ENCODE measurements at places on chromosomes 13 and 19.

GRCh38 chr13:59997976-59998375 is 165.8 kb downstream of the DIAPH3 start:
- DNase-seq = no peak

GRCh38 chr13:40175639-40176038 is 490.8 kb downstream of the FOXO1 start:
- no peak for DNase-seq

GRCh38 chr13:72960114-72960513 is 98.7 kb upstream of the KLF5 start:
- DNase-seq = peak; percentile 71

- DNase-seq = no peak
Observed at GRCh38 chr19:41895745-41896580, 13.0 kb downstream of the ARHGEF1 start.

GRCh38 chr13:77991003-77991402 is 72.4 kb upstream of the EDNRB start:
- no peak for DNase-seq

GRCh38 chr19:31347354-31347753 is 1.9 kb downstream of the TSHZ3 start:
- no peak for DNase-seq

- DNase-seq = no peak
Observed at GRCh38 chr13:59477011-59477410, 686.7 kb downstream of the DIAPH3 start.

- DNase-seq = no peak
Observed at GRCh38 chr13:75360170-75360569, 121.8 kb downstream of the TBC1D4 start.

GRCh38 chr13:66585669-66586203 is 644.4 kb downstream of the PCDH9 start:
- DNase-seq = no peak

DNA sequence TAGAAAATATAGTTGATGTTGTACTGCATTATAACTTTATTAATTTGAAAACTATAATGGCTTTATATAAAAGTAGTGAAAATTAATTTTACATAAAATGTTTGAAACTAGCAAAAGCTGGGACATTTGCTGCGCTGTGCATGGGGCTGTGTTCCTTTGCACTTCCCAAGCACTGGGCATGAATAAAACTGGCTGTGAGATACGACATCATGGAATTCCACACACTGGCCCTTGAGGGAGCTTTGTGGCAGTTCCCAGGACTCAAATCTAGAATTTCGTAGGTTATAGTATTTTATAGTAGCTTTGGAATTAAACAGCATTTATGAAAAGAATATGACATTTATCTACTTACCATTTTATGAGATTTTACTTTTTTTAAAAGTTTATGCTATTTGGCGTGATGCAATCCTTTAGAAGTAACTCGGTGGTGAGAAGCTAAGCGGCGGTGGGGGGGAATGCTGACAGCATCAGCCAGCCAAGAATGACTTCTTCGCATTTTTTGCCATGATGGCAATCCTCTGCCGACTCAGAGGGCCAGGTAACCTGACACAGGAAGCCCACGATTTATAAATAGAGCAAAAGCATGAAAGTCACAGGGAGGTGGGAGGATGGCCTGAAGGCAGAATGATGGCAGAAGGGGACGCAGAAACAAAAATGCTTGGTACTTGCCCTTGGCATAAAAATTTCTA is 553.5 kb downstream of the MYO16 start:
- DNase-seq = no peak

DNA sequence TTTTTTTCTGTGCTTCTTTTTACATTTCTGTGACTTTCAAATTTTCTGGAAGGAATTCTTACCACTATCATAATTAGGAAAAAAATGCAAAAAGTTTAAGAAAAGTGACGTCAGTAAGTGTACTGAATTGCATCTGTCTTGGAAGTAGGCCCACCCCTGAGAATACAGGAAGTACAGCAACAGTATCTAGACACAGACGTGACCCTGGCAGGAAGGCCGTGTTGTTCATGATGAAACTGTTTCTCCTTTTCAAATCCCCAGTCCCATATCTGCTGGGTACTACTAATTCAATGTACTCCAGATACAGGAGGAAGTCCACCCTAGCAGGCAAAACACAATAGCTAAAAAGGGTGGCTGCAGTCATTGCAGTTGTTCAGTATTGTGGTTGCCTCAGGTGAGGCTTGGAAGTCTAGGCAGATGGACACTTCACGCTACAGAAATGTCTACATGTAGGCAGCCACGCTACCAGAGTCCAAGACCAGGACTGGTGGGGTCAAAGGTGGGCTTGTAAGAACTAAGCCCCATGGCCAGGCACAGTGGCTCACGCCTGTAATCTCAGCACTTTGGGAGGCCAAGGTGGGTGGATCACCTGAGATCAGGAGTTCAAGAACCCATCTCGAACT is 49.6 kb upstream of the MED4 start:
- no peak for DNase-seq

DNA sequence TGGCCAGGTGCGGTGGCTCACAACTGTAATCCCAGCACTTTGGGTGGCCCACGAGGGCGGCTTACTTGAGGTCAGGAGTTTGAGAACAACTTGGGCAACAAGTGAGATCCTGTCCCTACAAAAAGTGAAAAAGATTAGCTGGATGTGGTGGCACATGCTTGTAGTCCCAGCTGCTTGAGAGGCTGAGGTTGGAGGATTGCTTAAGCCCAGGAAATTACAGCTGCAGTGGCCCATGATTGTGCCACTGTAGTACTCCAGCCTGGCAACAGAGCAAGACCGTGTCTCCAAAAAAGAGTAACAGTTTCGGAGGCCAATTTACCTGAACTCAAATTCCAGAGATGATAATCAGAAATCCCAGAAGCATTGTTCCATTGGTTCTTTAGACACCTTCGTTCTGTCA is 4.4 kb downstream of the ZNF473 start:
- DNase-seq = no peak

GRCh38 chr13:46149272-46150133 is 32.5 kb downstream of the LCP1 start:
- no peak for DNase-seq

DNA sequence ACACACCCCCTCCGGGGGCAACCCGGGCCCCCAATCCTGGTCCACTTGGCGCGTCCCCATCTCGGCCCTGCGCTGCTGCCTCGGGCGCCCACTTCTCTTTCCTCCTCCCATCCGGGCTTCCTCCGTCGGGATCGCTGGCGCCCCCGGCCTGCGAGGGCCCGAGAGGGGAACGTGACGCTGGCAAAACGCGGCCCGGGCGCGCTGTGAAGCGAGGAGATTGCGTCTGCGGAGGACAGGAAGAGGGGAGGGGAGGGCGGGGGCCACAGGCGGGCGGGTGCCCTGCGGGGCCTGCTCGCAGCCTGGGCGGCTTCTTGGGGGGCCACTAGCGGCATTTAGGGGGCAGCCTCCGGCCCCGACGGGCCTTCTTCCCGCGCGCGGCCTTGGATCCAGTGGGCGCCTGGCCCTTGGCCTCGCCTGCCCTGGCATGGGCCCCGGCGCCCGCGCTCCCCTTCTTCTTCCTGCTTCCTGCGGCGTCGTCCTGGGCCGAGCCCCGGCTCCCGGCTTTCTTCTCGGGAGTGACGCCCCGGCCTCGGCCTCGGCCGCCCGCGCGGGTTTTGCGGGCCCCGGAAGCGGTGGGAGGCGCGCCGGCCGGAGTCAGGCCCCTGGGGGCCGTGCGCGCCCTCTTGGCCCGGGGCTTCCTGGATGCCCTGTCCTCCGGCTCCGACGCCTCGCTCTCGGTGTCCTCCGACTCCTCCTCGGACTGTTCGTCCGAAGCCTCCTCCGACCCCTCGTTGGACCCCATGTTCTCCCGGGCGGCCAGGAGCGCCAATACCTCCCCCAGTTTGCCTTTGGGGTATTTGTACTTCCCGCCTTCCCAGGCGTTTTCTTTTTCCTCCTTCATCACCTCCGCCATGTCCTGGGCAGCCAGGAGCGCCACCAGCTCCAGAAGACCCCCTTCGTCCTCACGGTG is 2.2 kb downstream of the PNMA8B start:
- peak; percentile 11 for DNase-seq

DNA sequence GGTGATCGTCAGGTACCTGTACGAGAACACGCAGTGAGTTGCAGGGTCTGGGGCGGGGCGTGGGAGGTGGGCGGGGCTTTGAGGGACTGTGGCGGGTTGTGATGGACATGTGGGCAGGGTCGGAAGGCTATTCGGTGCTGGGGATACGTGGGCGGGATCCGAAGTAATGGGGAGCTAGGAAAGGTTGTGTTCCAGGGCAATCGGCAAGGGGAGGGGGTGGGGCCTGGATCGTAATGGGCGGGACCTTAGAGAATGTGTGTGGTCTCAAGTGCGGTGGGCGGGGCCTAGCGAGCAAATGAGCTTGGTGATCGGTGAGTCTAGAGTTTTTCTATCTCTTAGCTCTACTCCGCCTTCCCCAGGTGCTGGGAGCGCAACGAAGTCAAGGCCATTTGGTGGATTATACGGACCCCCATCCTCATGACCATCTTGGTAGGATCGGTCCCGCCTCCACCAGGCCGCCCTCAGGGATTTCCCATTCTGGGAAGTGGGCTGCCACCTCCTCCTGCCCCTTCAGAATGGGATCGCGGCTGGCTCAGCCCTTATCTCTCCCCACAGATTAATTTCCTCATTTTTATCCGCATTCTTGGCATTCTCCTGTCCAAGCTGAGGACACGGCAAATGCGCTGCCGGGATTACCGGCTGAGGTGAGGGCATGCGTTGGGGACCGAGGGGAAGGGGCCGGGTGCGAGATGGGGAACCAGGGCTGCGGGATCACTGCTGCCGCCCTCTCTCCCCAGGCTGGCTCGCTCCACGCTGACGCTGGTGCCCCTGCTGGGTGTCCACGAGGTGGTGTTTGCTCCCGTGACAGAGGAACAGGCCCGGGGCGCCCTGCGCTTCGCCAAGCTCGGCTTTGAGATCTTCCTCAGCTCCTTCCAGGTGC is 9.6 kb downstream of the GIPR start:
- DNase-seq = no peak

GRCh38 chr19:10299545-10300458 is 9.8 kb downstream of the ZGLP1 start:
- no peak for DNase-seq

DNA sequence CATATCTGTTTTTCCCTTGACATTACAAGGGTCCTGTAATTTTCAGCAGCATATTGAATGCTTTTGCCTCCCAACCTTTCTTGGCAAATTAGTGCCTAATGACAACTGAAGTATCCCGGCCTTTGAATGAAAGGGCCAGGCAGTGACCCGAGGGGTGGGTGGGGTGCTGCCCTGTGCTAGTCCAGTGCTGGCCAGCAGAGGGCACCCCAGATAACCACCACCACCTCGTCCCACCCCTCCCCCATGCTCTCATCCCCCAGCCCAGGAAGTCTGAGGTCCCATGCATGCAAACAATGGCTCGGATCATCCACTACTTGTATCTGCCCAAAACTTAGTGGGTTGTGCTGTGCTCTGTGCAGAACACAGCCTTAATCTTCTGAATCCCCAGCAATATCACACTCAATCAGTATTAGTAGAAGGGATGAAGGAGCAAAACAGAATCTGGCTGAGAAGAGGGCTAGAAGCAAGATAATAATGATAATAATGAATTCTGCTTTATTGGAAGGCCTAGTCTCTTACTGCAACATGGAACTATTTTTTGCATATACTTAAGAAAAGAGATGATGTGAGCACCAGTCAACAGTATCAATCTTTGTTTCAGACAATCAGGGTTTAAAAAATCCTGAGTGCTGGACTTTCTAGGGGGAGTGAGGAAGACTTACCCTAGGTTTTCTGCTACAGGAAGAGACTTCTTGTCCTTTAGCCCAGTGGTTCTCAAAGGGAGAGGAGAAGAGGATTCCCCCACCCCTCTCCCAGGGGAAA is 3.8 kb downstream of the ATP12A start:
- peak; percentile 38 for DNase-seq

DNA sequence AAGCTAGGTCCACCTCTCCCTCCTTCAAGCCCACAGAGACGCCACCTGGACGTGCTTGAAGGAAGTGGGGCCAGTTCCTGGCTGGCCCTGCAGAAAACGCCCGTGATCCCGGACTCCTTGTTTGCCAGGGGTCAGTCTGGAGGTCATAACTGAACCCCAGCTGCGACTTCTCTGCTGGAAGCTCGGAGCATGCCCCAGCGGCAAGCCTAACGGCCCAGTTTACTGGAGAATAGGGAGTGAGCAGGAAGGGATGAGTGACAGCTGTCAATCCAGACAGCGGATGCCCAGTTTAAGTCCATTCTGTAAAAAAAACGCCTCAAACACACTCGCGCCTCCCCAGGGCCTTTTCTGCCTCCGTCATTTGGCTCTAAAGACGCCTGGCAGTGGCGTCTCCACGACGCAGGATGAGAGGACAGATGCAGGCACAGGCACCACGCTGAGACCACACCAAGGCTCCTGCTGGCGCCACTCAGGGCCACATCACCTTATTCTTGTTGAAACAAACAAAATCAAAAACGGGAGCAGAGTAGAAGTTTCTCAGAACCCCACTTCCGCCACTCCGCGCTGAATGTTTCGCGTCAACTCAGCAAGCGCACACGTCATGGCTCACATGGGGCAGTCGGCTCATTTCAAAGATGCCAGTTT is 57.6 kb downstream of the RASA3 start:
- no peak for DNase-seq

DNA sequence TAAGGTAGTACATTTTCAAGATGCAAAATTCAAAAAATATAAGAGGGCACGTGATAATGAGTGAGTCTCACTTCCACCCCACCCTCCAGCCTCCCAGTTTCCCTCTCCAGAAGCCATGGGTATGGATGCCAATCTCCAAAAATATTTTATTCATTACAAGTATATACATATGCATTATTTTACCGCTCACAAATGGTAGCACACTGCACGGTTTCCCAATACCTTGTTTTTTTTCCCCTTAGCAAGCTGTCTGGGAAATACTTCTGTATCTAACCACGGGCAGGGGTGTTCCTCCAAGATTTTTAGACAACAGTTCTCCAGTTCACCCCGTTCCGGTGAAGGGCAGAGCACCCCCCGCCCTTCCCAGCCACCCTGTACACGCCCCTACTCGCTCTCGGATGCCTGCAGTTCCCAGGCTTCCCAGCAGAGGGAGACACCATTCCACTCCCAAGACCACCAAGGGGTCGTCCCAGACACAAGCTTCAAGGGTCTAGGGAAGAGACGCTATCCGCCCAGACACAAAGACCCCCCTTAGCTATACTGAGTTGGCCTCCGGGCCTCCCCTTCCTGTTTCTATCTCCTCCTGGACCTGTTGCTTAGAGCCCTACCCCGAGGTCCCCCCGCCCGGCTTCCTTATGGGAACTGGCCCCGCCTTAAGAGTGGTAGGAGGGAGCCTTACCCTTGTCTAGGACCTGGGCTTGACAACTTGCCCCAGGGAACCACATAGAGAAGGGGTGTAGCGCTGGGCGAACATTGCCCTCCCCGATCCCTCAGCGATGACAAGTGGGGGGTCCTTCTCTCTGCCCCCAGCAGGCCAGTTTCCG is 1.1 kb upstream of the FXYD3 start:
- no peak for DNase-seq
